ENCODE measurements at places on chromosomes 7 and 10.

GRCh38 chr10:70809011-70809611 lies 6.6 kb upstream of the SGPL1 start:
- DNase-seq, result no peak

- DNase-seq, result no peak
Measured at GRCh38 chr7:26182706-26183105, 17.8 kb downstream of the HNRNPA2B1 start.

- DNase-seq, result no peak
Measured at GRCh38 chr10:97861924-97862323, 12.3 kb downstream of the GOLGA7B start.

DNA sequence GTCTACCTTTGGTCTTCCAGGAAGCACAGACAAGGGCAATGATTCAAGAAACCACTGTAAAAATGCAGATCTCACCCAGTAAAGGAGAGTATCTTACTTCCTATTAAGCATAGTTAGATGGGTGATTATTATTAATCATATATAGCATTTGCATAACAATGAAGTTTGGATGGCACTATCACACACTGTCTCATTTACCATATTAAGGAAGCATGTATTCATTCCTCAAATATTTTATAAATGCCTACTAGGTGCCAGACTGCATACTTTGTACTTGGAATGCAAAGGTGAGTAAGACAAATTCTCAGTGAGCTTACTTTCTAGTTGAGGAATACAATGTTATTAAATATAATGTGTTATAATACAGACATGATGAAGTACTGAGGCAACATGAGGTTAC lies 53.9 kb upstream of the SKAP2 start:
- no peak for DNase-seq

DNA sequence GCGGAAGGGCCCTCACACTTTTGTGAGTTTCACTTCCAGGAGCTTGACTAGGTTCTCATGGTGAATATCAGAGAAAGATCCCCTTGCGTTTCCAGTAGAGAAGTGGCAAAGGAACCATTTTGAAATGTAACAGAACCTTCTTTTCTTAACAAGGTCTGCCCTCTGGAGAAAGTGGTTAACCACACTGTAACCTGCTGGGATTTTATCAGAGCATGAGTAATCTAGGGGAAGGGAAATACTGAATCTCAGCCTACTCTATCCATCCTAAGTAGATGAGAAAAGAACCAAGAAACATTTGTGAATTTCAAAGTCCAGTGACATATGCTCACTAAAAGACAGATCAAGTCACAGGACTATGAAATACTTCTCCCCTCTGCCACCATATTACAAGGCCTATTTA lies 235.5 kb downstream of the ZEB1 start:
- no peak for DNase-seq

GRCh38 chr7:96931891-96932290 lies 73.5 kb upstream of the DLX6 start:
- DNase-seq, result no peak

GRCh38 chr10:75606203-75606779 lies 174.9 kb downstream of the LRMDA start:
- no peak for DNase-seq

DNA sequence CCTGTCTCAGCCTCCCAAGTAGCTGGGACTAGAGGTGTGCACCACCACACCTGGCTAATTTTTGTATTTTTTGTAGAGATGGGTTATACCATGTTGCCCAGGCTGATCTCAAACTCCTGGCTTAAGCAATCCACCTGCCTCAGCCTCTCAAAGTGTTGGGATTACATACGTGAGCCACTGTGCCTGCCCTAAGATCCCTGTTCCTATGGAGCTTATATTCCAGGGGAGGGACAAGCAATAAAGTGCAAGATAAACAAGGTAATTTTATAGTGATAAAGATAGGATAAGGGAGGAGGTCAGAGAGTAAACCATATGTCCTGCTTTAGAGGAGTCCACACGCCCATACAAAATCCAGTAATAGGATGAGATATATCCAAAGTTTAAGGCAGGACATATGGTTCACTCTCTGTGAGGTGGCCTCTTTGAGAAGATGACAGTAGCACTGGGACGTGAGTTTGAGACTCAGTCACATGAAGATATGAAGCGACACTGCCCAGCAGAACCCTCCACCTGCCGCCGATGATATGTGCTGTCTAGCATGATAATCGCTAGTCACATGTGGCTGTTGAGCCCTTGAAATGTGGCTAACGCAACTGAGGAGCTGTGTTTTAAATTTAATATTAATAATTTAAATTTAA lies 113.5 kb upstream of the PDCD4 start:
- DNase-seq, result no peak

GRCh38 chr7:14805105-14805719 lies 97.3 kb downstream of the DGKB start:
- no peak for DNase-seq

DNA sequence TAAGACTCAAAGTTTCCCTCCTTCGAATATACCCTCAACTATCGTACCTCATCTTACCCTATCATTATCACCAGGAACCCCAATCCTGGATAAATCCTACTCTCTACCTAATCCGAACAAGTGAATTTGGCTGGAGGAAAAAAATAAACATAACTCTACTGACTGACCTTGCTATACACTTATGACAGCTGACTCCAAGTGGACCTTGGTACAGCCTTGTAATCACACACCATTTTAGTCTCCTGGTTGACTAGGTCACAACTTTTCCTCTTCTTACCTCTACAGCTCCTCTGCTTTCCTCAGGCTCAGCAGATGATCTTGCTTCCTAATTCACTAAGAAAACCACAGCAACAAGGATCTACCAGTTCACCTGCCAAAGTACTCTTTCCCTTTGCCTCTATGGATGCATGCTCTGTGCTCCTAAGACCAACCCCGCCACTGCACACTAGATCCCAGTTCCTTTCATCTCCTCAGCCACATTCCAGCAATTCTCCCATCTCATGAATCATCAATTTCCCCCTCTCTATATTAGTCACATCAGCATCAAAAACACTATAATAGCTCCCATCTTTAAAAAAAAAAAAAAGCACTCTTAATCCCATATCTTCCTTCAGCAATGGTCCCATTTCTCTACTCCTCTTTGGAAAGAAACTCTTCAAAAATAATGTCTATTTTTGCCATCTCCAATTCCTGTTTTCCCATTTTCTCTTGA lies 35.5 kb downstream of the COA1 start:
- no peak for DNase-seq

- no peak for DNase-seq
Measured at GRCh38 chr7:55502858-55503440, 69.4 kb downstream of the VOPP1 start.

DNA sequence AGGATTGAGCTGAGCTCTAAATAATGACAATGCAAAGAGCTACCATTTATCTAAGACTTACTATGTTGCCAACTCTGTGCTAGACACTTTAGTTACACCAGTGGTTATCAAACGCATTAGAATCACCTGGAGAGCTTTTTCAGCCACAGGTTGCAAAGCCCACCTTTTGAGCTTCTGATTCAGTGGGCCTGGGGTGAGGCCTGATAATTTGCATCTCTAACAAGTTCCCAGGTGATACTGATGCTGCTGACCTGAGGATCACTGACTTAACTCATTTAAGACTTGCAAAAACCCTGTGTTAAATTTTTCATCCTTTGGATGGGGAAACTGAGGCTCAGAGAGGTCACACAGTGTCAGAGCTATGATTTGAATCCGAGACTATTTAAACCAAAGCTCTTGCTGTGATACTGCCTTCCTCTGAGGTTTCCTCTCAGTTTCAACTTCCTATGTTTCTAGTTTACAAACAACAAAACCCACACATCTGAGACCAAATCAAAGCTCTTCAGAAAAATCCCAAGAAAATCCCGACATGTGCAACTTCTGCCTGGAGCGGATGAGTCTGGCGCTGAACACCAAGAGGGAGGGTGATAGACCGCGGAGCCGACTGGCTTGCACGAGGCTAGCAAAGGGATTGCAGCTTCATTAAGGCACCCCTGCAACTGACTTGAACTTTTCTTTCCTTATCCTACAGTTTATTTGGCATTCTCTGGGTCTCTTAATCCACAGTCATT lies 124.9 kb downstream of the CYP26A1 start:
- DNase-seq, result peak; percentile 66

DNA sequence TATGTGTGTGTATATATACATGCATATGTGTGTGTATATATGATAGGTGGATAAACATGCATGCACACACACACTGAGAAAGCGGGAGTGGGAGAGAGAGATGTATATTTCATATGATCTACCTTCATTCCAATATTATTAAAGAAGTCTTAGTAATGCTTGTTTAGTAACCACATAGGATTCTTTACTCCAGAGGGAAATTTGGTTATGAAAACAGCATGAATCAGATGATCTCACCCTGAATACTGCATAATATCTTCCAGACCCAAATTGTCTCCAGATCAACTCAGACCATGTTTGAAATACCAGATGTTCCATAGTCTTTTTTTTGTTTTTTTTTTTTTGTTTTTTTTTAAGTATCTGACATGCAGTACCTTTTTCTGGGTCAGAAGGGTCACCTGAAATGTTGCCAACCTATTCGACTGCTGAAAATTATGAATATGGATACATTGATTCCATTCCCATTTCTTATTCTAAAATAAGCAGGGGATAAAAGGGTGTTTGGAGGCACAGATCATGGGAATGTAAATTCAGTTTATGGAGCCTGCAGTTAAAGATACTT lies 17.4 kb downstream of the TES start:
- DNase-seq, result no peak

DNA sequence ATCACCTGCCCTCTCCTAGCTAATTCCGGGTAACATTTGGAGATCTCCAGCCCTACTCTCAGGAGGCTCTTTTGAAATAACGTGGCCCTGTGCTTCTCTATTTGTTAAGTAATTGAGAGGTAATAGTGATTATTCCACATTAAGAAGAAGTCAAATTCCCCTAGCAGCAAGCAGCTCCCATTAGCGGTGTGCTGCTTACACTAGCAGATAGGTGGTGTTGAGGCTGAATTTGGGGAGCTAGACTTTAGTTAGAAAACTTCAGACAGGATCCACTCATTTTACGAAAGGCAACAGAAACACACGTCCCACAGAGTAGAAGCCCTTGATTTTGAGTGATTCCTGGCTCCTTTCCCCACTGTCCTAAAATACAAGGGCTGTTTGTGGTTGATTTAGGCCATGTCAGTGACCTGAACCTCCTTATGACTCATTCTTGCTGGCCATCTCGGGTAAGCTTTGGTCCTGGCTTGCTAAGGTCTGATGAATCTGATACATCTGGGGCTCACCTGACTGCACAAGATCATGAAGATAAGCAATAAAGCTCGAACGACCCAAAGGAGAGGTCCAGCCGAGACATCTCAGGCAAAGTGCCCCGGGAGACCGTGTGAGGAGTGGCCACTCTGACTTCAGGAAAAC lies 77.2 kb downstream of the FAM204A start:
- DNase-seq, result no peak

GRCh38 chr7:26199301-26200037 lies 1.1 kb downstream of the HNRNPA2B1 start:
- peak; percentile 62 for DNase-seq
